ENCODE measurements at places on chromosomes 12 and 14.

DNA sequence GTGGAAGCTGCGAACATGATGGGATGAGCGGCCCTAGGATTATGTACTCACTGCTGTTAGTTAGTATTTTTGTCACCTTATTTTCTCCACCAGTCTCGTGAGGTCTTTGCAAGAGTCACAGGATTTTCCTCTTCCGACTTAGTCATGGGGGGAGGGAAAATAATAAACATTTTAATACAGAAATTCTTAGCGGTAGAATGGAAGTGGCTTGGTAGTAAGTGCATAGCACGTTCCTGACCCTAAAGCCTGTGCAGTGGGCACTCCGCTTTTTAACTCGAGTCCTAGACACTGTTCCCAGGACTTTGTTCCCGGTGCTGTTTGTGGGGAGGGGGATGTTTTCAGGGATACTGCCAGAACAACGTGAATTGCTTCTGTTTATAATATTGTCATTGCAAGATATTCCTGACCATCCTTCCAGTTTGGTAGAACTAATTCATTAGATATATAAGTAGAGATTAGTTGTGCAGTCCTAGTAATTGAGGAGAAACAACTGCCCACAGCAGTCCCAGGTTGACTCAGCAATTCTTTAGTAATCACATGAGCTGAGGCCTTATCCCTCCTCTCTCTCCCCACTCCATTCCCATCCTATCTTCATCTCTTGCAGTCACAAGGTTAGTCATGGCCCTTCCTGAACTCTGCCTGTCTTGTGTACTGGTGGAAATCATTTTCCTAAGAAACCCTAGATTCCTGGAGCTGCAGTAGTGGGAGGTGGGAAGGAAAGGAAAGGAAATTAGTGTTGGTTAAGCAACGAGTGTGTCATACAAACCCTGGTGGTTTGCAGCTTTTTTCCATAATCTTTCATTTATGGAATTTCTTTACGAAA is 799 bp downstream of the SLC38A6 start:
- DNase-seq = no peak

- DNase-seq = no peak
These were observed 24.1 kb upstream of the TRIM9 start for GRCh38 chr14:51118993-51119392.

GRCh38 chr12:116266631-116267349 is 10.7 kb downstream of the MED13L start:
- DNase-seq = no peak

- no peak for DNase-seq
These were observed 24.2 kb downstream of the HIP1R start for GRCh38 chr12:122859303-122860039.

DNA sequence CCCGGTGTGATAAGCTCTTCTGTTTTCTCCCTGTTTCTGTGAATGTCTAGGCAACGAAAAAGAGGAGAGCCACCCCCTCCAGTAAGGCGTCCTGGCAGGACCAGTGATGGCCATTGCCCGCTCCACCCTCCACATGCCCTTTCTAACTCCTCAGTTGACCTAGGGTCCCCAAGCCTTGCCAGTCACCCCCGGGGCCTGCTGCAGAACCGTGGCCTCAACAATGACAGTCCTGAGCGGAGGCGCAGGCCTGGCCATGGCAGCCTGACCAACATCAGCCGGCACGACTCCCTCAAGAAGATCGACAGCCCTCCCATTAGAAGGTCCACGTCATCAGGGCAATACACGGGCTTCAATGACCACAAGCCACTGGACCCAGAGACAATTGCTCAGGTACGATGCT is 94.3 kb downstream of the KICS2 start:
- no peak for DNase-seq
